Ovary (tissue), 10 donors: ENCODE measurements at places on chromosomes 16 and 17. TPM values are rescaled to one million over a fixed set of nuclear protein-coding genes. Genes with fewer than 3 reads are reported as not detected.

GRCh38 chr16:12188061-12188934 is 211.8 kb downstream of the SNX29 start:
- H3K4me3 ChIP-seq = no peak overlapping the region
- no peak for DNase-seq

DNA sequence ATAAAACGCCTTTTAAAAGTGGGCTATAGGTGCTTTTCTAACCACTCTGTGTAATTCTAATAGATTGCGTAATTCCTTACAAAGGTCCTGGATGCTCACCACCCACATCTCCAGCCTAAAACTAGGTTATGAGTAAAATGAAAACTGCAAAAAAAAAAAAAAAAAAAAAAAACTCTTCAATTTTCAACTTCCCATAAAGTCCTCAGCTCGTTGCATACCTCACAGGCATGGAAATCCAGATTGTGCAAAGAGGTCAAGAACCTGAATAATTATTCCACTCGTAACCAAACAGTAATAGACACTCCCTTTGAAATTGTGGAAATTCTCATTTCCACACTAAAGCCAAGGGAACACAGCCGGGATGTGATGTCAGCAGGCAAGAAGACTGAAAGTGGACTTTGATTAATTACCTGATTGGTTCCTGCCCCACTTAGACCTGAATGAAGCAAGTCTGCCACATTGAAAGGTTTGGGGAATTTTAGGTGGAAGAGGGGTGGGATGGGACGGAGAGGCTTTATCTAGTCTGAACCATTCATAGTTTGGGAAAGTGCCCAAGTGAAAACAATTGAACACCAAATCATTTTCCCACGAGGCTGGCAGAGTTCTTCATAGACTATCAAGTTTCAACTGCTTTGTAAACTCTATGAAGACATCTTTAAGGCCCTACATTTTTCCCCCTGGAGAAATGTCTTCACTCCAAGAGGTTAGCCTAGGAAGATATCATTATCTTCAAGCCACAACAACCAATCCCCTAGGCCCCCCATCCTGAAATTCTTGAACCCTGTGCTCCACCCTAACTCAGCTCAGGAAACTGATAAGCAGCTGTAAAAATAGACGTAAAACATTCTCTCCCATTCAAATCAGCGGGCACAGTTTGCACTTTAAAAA is 49.1 kb upstream of the TANC2 start:
- no peak for DNase-seq
- no peaks in the 10 kb centered on the region for H3K27me3 ChIP-seq
- H3K4me1 ChIP-seq = no peaks in the 10 kb centered on the region
- no peaks in the 10 kb centered on the region for H3K36me3 ChIP-seq
- no peak overlapping the region for H3K4me3 ChIP-seq

DNA sequence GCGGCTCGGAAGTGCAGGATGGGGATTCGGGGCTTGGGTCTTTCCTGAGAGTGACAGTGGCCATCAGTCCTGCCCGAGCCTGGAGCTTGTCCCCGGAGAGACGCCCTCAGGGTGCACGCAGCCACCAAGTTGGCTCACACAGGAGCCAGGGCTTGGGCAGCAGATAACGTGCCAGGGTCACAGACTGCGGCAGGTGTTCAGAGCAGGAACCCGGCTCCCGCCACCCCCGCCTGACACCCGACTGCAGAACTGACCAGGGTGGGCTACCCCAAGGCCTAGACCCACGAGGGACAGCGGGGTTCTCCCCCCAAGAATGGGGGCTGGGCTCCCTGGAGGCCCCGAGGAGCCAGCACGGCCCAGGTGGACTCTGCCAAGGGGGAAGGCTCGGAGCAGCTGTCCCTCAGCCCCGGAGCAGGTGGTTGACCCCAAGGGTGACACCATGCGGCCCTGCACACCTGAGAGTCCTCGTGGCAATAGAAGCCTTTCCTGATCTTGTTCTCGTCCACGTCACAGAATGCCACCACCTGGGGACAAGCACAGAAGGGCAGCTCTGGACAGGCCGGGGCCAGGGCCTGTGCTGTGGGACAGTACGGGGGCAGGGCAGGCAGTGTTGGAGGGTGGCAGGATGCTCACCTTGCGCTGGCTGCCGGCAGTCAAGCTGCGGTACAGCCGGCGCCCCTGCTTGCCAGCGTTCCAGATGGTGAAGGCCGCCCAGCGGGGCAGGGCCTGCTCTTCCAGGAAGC is 117.1 kb upstream of the ZNF750 start:
- no peak overlapping the region for H3K4me3 ChIP-seq
- no peak for DNase-seq
- no peaks in the 10 kb centered on the region for H3K36me3 ChIP-seq
- H3K4me1 ChIP-seq = no peaks in the 10 kb centered on the region
- H3K27me3 ChIP-seq = no peaks in the 10 kb centered on the region
- H3K27ac ChIP-seq = no peak overlapping the region

GRCh38 chr16:9123871-9124270 is 32.4 kb downstream of the HAPSTR1 start:
- DNase-seq = no peak
- no peak overlapping the region for H3K4me3 ChIP-seq
- H3K4me1 ChIP-seq = no peaks in the 10 kb centered on the region
- H3K27me3 ChIP-seq = no peaks in the 10 kb centered on the region

GRCh38 chr17:61524319-61524718 is 66.7 kb downstream of the NACA2 start:
- H3K27me3 ChIP-seq = no peaks in the 10 kb centered on the region
- DNase-seq = no peak
- H3K4me3 ChIP-seq = no peak overlapping the region
- H3K4me1 ChIP-seq = no peaks in the 10 kb centered on the region
- H3K27ac ChIP-seq = no peak overlapping the region

- DNase-seq = no peak
- no peaks in the 10 kb centered on the region for H3K27me3 ChIP-seq
- H3K4me1 ChIP-seq = peaks cover 22% of the 10 kb centered on the region
- H3K36me3 ChIP-seq = no peaks in the 10 kb centered on the region
- no peak overlapping the region for H3K4me3 ChIP-seq
These were observed 9.6 kb downstream of the STX1B start for GRCh38 chr16:31000671-31001382.

DNA sequence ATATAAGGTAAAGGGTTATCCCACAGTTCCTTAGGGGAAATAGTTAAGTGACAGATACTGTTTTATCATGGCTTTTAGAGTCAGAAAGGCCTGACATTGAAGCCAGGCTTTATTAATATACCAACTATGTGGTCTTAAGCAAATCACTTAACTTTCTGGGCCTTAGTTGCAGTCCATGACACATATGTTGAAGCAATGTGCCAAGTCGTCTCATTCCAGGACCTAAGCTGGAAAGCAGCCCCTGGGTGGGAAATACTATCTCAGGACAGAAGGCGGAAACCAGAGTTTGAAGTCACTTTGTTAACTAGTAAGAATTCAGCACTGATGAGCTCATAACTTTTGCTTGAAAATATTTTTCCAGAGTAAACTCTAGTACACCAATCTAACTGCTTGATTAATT is 80.0 kb downstream of the USP32 start:
- H3K27me3 ChIP-seq = no peaks in the 10 kb centered on the region
- no peak overlapping the region for H3K4me3 ChIP-seq
- no peaks in the 10 kb centered on the region for H3K4me1 ChIP-seq
- H3K27ac ChIP-seq = no peak overlapping the region
- no peaks in the 10 kb centered on the region for H3K36me3 ChIP-seq

DNA sequence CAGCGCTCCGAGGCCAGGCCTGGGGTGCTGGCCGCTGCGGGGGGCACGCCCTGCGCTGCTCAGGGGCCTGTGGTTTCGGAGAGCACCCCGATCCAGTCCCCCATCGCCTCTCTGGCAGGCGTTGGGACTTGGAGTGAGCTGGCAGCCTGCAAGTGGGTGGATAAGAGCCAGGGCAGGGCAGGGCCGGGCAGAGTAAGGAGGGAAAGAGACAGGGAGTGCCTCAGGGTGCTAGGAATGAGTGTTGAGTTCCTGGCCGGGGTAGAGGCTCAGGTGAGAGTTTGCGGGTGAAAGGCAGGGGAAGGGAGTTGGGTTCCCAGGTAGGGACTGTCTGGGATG is 1.3 kb downstream of the CDH13 start:
- no peaks in the 10 kb centered on the region for H3K27me3 ChIP-seq
- no peaks in the 10 kb centered on the region for H3K4me1 ChIP-seq
- DNase-seq = no peak
- peak overlapping the region; percentile 66 for H3K4me3 ChIP-seq
- no peaks in the 10 kb centered on the region for H3K36me3 ChIP-seq

DNA sequence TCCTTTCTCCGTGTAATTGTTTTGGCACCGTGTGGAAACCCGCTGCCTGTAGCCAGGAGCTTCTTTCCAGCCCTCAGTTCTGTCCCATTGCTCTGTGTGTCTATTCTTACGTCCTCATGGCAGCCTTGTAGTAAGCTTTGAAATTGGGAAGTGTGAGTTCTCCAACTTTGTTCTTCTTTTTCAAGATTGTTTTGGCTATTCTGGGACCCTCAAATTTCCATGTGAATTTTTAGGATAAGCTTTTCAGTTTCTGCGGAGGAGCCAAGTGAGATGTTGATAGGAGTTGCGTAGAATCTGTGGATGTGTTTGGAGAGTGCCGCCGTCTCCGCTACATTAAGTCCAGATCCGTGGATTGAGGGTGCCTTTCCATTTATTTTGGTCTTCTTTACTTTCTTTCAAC is 15.2 kb downstream of the CHMP6 start:
- no peaks in the 10 kb centered on the region for H3K36me3 ChIP-seq
- peaks cover 8% of the 10 kb centered on the region for H3K4me1 ChIP-seq
- no peaks in the 10 kb centered on the region for H3K27me3 ChIP-seq
- H3K27ac ChIP-seq = no peak overlapping the region
- H3K4me3 ChIP-seq = no peak overlapping the region

DNA sequence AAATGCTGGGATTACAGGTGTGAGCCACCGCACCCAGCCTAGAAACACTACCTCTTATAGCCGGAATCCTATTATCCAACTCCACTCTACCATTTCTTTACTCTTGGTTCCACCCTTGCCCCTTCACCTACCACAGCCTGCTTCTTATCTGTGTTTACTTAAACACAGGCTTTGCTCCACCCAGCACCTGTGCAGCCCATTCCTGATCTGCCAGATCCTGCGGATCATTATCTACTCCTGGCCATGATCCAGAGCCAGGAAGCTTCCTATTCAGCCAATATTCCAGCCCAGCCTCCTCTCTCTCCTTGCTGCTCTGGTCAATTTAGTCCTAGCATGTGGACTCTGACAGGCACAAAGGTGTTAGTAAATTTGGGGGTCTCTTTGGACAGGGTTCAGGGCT is 98.8 kb upstream of the MED13 start:
- no peaks in the 10 kb centered on the region for H3K36me3 ChIP-seq
- no peak overlapping the region for H3K4me3 ChIP-seq
- H3K27me3 ChIP-seq = no peaks in the 10 kb centered on the region

DNA sequence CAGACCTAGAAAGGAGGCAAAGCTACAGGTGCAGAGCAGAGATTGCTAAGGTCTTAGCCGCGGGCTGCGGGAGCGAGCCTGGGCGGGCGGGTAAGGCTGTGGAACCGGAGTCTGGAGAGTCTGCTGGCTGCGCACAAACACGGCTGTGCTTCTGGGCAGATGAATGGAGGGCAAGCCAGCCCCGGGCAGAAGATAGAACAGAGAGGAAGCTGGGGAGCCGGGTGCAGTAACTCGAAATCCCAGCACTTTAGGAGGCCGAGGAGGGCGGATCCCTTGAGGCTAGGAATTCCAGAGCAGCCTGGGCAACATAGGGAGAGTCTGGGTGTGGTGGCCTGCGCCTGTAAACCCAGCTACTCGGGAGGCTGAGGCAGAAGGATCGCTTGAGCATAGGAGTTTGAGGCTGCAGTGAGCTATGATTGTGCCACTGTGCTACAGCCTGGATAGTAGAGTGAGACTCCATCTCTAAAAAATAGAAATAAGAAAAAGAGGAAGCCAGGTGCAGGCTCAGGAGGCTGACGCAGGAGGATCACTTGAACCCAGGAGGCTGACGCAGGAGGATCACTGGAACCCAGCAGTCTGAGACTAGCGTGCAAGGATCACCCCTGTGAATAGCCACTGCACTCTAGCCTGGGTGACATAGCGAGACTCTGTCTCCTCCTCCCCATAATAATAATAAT is 56.3 kb downstream of the PITPNC1 start:
- no peak for DNase-seq
- peaks cover 9% of the 10 kb centered on the region for H3K4me1 ChIP-seq
- H3K27ac ChIP-seq = no peak overlapping the region
- H3K27me3 ChIP-seq = no peaks in the 10 kb centered on the region

DNA sequence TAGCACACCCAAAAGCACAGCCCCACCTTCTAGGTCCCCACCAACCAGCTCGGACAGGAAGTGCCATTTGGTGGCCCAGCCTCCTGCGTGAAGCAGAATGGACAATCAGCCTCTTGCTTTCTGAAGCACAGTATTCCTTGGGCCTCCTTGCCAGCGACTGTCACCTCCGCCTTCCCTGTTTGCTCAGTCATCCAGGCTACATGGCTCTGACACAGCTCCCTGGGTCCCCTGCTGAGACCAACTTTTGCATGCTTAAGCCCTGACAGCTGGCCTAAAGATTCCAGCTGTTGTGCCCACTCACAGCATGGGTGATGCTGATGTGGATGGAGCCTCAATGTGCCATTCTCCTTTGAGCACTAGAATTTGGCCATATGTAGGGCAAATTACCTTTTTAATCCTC is 4.5 kb upstream of the CACNG5 start:
- H3K27me3 ChIP-seq = no peaks in the 10 kb centered on the region
- no peaks in the 10 kb centered on the region for H3K4me1 ChIP-seq
- no peak overlapping the region for H3K27ac ChIP-seq

- no peaks in the 10 kb centered on the region for H3K4me1 ChIP-seq
- no peaks in the 10 kb centered on the region for H3K36me3 ChIP-seq
- no peak overlapping the region for H3K4me3 ChIP-seq
- no peaks in the 10 kb centered on the region for H3K27me3 ChIP-seq
These were observed 1096.1 kb upstream of the EEF2KMT start for GRCh38 chr16:6193718-6194117.

DNA sequence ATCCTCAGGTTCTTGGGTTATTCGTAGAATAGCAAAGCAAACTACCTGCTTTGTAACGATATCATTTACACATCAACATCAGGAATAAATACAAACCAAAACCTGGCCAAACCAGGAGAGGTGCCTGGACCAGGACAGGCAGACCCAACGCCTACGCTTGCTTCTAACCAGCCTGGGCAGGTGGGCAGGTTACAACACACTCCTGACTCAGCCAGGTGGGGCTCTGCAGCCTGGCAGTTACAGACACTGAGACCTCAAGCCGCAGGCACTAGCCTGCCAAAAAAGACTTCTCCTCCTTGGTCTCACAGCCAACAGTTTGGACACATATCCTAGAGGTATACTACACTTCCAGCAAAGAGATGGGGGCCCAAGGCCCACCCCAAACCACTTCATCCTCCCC is 14.0 kb downstream of the ANKRD11 start:
- no peak for DNase-seq
- H3K4me3 ChIP-seq = no peak overlapping the region
- no peaks in the 10 kb centered on the region for H3K36me3 ChIP-seq
- H3K27ac ChIP-seq = no peak overlapping the region
- H3K4me1 ChIP-seq = peaks cover 33% of the 10 kb centered on the region

DNA sequence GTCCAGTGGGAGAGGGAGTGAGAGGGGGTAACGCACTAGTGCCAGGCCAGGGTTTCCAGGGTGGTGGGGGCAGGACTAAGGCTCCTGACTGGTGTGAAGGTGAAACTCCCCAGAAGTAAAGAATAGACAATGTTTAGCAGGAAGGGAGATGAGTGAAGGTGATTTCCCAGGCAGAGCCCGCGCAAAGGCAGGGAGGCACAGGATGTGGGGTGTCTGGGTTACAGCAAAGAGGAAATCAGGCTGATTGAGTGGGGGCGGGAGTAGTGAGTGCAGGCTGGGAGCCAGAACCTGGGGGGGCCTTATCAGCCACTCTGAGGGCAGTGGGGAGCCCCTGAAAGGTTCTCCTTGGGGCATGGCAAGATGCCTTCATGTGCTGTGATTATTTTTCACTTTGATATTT is 167.5 kb downstream of the UTP18 start:
- H3K36me3 ChIP-seq = no peaks in the 10 kb centered on the region
- no peak overlapping the region for H3K4me3 ChIP-seq
- H3K27me3 ChIP-seq = no peaks in the 10 kb centered on the region

Gene TBC1D3G
- total RNA-seq = not detected

Gene CCL14
- 8.7 TPM for total RNA-seq

Gene NEUROD2
- total RNA-seq = not detected

Gene PTGES3L
- 2.6 TPM for total RNA-seq

Gene CCDC144A
- total RNA-seq = 13.8 TPM

Gene NGFR
- total RNA-seq = 3.4 TPM
